ENCODE measurements at places on chromosomes 3 and 15. TPM values are rescaled to one million over a fixed set of nuclear protein-coding genes. Genes with fewer than 3 reads are reported as not detected.
A peak's percentile ranks its signal among the peaks of the same experiment; 100 is the strongest.

Gene CCR8
- total RNA-seq: not detected

GRCh38 chr3:53236112-53236841 lies 19.5 kb downstream of the TKT start:
- peak; percentile 34 for DNase-seq

DNA sequence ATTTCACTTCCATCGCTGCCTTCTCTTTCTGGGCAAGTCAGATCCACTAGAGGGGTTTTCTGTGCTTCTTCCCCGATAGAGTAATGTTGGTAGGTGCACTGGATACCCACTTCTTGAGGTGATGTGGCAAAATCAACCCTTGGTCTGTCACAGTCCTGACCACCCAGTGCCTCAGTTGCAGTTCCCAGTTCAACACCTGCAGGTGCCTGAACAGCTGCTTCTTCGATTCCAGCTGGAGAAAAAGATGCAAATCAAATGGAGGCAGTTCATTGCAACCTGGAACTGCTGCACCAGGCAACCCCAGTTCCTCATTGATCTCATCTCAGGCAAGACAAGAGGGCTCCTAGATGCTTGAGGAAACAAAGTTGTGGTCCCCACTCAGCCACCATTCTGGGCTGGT lies 186.6 kb downstream of the UBE2E2 start:
- no peak for DNase-seq

- DNase-seq: no peak
Observed at GRCh38 chr15:72902245-72902918, 118.8 kb upstream of the ADPGK start.

DNA sequence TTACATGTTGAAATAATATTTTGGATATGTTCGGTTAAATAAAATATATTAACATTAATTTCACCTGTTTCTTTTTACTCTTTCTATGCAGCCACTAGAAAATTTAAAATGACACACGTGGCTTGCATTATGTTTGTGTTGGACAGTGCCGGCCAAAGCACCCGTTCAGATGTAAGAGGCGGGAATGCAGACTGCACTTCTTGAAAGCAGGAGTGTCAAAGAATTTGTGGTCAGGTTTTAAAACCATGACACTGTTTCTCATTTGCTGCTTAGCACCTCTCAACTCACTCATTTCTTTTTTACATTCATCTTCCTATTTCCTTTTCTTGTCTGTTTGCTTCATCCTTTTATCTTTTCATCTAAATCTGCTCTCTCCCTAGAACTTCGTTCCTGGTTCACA lies 35.3 kb upstream of the MINAR1 start:
- DNase-seq: no peak

DNA sequence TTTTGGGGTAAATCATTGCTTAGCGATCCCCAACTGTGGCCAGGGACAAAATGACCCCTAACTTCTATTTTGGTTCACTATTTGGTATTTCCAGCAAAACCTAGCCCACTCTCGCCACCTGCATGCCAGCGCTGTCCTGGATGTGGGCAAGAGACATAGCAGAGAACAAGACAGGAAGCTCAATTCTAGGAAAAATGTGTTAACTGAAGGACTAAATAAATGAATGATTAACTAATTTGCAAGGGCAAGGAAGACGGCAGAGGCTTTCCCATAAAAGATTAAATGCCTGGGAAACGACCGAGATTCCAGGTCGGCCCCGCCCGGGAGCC lies 408 bp downstream of the NICN1 start:
- no peak for DNase-seq

GRCh38 chr3:100288288-100288894 lies 27.6 kb downstream of the TBC1D23 start:
- DNase-seq: no peak

DNA sequence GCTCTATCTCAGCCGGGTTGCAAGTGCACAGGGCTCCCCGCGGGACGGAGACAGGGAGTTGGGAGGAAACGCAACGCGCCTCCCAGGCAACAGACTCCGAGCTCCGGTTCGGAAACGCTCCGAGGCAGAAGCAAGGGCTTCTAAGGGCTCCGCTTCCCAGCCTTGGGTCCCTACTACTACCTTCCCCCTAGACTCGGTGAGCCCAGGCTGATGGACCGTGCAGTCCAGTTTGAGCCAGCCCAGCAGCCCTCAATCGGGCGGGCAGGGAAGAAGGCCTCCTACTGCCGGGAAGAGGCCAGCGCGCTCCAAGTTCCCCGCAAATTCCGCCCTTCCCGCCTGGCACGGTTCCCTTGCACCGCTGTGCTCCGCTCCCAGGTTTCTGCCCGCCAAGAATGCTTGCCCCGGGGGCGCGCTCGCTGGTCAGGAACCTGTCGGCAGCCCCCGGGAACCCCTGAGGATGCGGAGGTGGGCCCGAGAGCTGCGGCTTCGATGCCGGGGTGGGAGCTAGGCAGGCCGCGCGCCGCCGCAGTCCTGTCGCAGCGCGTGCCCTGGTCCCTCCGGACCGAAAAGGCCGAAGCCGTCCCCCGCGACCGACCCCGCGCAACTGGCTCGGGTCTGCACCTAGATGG lies 728 bp downstream of the TRANK1 start:
- no peak for DNase-seq

Gene SATB1
- 2.7 TPM for total RNA-seq

DNA sequence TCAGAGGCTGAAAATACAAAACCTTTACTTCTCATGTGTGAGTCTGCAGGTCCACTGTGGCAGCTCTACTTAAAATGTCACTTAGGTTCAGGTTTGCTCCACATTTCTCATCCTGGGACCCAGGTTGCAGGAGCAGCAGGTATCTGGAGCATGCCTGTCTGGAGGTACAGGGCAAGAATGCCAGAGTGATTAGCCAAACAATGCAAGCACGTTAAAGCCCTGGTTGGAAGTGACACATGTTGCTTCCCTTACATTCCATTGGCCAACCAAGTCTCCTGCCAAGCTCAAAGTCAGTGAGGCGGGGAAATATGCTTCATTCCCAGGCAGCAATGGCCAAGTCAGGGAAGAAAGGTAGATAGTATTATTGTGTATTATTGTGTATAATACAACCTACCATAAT lies 76.8 kb upstream of the ARL6 start:
- DNase-seq: no peak

GRCh38 chr15:51931638-51932037 lies 39.9 kb downstream of the LEO1 start:
- DNase-seq: no peak

GRCh38 chr15:101642361-101642760 lies 9.8 kb downstream of the TM2D3 start:
- no peak for DNase-seq

Gene GTPBP8
- total RNA-seq: 16.4 TPM

DNA sequence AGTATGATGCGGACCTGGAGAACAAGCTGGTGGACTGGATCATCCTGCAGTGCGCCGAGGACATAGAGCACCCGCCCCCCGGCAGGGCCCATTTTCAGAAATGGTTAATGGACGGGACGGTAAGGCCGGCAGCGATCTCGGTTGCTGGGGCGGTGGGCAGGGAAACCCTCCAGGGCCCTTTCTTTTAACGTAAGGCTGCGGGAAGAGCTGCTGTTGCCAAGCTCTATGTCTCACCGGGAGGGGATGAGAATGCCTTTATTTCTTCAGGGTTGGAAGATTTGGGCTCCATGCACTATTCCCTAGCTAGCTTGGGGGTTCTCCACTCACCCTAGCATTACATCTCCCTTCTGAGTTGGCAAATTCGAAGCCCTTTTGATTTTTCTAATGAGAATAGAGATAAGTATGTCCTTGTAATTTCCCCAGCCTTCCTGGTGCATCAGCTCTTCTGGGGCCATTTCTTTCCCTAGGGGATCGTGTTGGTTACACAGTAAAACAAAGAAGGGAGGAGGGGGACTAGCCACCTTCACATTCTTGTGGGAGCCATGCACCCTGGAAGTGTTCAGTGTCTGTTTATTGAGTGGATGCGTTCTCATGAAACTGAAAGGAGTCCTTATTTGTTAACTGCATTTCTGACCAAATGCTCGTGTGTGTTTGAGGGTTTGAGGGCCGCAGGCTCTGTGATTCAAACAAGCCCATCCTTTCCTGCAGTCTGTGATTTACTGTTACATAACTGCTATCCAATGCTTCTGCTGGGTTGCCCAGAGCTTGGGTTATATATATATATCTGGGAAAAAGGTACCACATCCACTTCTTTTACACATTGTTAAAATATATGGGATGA lies 982 bp downstream of the TAGLN3 start:
- DNase-seq: no peak

DNA sequence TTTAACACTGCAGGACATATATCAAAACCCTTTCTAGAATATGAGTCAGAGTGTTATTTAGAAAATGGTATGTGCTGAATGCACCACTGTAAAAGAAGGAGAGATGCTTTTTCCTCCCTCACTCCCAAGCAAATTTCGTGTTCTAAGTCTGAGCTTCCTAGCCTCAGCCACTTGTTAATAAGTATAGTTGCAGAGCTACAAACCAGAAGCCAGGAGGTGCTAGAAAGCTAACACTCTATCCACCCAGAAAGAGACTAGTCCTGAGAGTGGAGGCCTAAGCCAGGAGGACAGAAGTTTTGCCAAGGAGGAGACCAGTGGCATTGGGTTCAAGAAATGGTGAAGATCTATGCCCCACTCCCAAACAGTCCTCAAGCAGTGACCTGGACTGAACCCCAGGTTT lies 40.5 kb upstream of the GYG1 start:
- DNase-seq: peak; percentile 15

DNA sequence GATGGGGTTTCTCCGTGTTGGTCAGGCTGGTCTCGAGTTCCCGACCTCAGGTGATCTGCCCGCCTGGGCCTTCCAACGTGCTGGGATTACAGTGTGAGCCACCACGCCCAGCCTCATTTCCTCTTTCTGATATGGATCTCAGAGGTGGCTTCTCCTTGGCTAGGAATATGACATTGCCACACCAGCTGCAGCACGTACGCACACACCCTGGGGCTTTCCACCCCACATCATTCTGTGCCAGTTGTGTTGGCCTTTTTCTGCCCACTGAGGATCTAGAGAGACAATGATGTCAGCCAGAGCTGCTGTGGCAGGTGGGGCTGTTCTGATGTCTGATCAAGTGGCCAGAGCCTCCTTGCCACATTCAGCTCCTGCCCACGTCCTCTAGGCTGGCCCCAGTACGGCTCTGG lies 29.0 kb downstream of the TMEM45A start:
- no peak for DNase-seq

Gene PP2D1
- not detected for total RNA-seq

All from HCT116 (cell line).